Stimulated activated CD4-positive, alpha-beta T cell treated with anti-CD3 and anti-CD28 coated beads, TNF-alpha, amount 100 ng/mL, for 48 hours (primary cell): ENCODE measurements at places on chromosomes 13 and 19.

DNA sequence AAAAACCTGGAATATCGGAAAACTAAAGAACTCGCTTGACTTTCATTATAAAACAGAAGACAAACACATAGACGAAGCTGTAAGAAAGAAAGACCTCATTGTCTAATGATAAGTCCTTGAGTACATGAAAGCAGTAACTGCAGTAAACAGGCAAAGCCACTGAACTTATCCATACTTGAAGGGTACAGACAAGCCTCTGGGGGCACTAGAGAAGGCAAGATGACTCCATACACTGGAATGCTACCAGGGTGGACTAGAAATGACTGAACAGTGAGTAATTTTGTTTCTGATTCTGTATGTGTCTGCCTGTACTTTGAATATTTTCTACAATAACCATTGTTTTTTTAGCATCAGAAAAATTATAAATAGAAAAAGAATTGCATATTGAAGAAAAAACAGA is 507.9 kb downstream of the UQCRFS1 start:
- DNase-seq = no peak

DNA sequence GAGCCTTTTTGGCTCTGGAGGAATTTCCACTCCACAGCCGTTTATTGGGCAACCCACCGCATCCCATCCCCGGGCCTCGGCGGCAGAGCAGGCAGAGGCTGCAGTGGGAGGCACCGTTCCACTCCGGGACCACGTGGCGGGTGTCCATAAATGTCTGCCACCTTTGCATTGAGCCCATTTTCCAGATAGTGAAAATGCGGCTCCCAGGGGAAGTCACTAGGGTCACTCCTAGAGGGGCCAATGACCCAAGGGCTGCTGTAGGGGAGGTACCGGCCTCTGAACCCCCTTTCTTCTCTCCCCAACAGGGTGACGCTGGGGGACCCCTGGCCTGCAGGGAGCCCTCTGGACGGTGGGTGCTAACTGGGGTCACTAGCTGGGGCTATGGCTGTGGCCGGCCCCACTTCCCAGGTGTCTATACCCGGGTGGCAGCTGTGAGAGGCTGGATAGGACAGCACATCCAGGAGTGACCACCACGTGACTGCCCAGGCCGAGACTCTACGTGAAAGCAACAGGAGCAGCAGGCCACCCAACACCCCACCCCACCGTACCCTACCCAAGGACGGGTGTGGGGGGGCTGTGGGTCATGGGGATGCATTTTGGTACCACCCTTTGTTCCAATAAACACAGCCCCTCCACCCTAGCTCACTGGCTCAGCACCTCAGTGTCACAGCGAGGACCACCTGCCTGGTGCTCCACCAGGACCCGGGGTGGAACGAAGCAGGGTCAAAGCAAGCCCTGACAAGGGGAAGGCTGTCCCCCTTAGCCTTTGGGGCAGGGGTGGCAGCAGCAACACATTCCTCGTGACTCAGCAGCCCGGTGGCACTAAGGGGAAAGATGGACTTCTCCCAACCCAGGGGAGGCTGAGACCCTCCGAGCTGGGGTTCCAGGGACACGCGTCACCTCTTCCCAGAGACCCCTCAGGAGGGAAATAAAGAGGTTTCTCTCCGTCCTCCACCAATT is 1.5 kb downstream of the TIMM13 start:
- DNase-seq = no peak

- no peak for DNase-seq
Measured at GRCh38 chr13:90120026-90120425, 1227.5 kb upstream of the MIR17HG start.

GRCh38 chr19:14377883-14378328 is 3.3 kb upstream of the ADGRE5 start:
- no peak for DNase-seq

GRCh38 chr19:3275583-3276340 is 51.3 kb downstream of the CELF5 start:
- DNase-seq = peak; percentile 98

DNA sequence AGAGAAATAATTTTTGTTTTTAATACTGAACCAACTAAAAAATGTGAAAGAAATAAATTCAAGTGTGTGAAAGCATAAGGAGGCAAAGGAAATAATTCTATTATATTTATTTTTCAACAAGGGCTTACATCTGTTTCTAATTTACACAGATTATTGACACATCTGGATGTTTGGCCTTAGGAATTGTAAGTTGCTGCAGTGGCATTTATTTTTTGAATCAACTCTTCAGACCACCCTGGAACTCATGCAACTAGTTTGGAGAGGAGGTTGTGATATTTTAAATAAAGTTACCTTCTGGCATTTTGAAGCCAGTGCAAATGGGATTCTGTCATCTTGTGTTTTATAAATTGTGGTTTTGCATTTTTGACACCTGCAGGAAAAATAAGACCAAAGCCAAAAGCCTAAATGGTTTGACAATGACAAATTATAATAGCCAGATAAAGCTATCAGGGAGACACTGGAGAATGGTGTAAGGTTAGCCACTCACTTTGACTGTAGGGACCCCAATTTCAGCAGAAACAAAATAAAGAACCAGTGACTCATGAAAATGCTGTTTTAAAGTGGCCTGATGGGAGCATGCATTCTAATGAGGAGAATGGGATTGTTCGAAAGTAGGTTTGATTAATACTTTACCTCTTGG is 192.9 kb downstream of the KLF5 start:
- DNase-seq = no peak
